ENCODE measurements at places on chromosomes 5 and 9. TPM values are rescaled to one million over a fixed set of nuclear protein-coding genes. Genes with fewer than 3 reads are reported as not detected.

The HRCT1 gene
- total RNA-seq, result 7.2 TPM

GRCh38 chr5:140566665-140567064 is 2.0 kb downstream of the SLC35A4 start:
- no peak for DNase-seq

GRCh38 chr9:20623021-20623747 is 885 bp upstream of the MLLT3 start:
- DNase-seq, result peak; percentile 52

GRCh38 chr5:12360218-12360617 is 456.0 kb upstream of the CTNND2 start:
- DNase-seq, result no peak
